ENCODE measurements at places on chromosomes 2 and 18. TPM values are rescaled to one million over a fixed set of nuclear protein-coding genes. Genes with fewer than 3 reads are reported as not detected.

DNA sequence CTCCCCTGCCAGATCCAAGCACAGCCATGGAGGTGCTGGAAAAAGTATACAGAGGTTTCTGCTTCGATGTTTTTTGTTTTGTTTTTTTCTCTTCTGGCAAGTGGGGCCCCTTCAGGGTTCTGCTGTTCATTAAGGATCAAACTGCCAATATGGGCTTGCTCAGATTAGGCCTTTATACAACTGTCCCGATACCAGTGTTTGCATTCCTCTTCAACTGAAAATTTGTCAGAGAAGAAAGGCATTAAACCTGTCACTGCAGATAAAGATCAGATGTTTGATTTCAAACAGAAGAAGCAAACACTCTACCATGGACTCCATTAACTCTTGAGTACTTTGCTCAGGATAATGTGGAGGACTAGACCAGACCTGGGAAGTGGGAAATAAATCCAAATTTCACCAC lies 396.0 kb upstream of the SMIM21 start:
- no peaks in the 10 kb centered on the region for H3K4me1 ChIP-seq
- DNase-seq: no peak
- H3K4me3 ChIP-seq: no peak overlapping the region
- H3K27ac ChIP-seq: no peak overlapping the region
- no peaks in the 10 kb centered on the region for H3K36me3 ChIP-seq
- H3K27me3 ChIP-seq: no peaks in the 10 kb centered on the region

The RGPD3 gene
- total RNA-seq: 0.67 TPM

The OXER1 gene
- 25.0 TPM for total RNA-seq

- no peak overlapping the region for H3K27ac ChIP-seq
- no peaks in the 10 kb centered on the region for H3K4me1 ChIP-seq
- no peaks in the 10 kb centered on the region for H3K27me3 ChIP-seq
- no peak overlapping the region for H3K4me3 ChIP-seq
- DNase-seq: peak; percentile 52
These were observed 91.5 kb downstream of the MREG start for GRCh38 chr2:215921895-215922294.

The DSEL gene
- total RNA-seq: 1.9 TPM

- no peaks in the 10 kb centered on the region for H3K4me1 ChIP-seq
- no peak overlapping the region for H3K27ac ChIP-seq
- no peak overlapping the region for H3K4me3 ChIP-seq
- no peaks in the 10 kb centered on the region for H3K27me3 ChIP-seq
These were observed 97.9 kb upstream of the DLX2 start for GRCh38 chr2:172200495-172201085.

Data from Peyer's patch (tissue), 4 donors.